ENCODE measurements at places on chromosomes 3 and 15.

DNA sequence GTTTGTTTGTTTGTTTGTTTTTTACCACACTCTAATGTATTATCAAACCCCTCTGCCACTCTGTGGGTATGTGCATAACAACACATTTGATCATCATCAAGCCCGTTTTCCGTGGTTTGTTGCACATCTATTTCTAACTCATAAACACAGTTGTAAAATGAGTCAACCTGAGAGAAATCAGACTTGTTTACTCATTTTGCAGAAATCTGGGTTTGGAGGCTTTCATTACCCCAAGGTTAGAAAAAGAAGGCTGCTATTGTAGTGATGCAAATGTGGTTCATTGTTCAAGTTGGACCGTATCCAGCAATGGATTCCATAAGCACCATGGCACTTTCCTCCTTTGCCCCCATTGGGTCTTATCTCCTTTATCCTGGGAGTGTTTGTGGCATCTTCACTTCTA is 353.2 kb upstream of the SOX2 start:
- DNase-seq, result no peak

DNA sequence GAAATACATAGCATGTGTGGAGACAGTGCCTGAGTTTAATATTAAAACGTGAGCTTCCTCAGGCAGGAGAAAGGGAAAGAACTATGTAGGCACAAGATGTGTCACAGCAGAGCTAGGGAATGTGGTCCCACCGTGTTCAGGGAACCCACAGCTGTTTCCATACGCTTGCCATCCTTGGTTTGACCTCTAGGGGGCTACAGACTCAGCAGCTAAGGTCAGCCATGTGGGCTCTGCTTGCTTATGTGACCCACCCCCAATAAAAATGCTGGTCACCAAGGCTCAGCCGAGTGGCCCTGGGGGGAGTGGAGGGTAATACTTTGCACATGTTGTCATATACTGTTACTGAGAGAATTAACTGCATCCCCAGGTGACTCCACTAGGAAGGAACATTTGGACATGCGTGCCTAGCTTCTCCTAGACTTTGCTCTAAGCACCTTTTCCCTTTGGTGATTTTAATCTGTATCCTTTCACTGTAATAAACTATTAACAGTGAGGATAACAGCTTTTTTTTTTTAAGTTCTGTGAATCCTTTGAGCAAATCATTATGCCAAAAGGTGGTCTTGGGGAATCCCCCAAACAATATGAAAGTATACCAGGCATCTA is 3.3 kb downstream of the TUBGCP5 start:
- no peak for DNase-seq

- DNase-seq, result no peak
Observed at GRCh38 chr15:64527263-64527984, 67.0 kb downstream of the ZNF609 start.

DNA sequence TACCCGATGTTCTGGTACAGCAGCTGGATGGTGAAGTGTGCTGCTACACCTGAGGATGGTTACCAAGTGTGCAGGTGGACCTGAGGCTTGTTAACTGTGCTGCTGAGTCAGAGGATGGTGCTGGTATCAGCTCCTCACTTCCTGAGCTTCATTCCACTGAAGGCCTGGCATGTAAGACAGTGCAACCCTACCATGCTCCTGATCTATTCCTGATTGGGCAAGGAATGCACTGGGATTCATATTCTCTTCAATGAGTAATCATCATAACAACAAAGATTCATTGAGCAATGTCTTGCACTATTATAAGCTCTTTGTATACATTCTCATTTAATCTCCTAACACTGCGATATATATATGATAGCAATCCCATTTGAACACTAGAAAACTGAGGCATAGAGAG is 62.9 kb upstream of the THSD4 start:
- no peak for DNase-seq

DNA sequence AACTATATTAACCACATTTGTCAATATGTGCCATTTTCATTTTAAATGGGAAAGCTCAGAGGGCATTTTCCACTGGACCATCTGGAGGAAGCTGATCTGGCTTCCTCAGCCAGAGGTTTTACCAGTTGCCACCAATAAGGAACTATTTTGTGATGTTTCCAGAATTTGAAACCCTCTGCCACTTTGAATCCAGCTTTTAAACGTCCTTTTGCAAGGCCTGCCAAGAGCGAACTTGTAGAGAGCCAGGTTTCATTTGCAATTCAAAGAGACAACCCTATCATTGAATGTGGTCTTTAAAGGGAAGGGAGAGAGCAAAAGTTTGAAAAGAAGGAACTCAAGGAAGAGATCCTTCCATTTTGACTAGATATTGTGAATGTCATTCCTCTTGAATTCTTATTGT is 123.3 kb upstream of the CHL1 start:
- DNase-seq, result no peak
